ENCODE measurements at places on chromosomes 16 and 17.

DNA sequence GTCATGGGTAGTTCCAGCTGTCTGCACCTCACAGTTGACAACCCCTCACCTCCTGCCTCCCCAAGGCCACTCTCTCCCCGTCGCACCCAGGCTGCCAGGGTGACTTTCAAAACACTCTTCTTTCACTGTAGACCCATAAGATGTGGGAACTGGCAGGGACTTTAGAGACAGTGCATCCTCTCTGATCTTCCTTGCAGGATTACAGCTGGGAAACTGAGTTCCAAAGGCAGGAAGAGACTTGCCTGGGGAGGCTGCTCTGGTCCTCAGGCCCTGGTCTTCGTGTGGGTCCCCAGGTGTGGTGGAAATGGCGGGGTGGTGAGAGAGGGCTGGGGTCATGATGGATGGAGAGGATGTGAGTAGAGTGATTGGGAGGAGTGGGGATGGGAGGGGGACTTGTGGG is 21.9 kb upstream of the NKD1 start:
- no peak for DNase-seq

DNA sequence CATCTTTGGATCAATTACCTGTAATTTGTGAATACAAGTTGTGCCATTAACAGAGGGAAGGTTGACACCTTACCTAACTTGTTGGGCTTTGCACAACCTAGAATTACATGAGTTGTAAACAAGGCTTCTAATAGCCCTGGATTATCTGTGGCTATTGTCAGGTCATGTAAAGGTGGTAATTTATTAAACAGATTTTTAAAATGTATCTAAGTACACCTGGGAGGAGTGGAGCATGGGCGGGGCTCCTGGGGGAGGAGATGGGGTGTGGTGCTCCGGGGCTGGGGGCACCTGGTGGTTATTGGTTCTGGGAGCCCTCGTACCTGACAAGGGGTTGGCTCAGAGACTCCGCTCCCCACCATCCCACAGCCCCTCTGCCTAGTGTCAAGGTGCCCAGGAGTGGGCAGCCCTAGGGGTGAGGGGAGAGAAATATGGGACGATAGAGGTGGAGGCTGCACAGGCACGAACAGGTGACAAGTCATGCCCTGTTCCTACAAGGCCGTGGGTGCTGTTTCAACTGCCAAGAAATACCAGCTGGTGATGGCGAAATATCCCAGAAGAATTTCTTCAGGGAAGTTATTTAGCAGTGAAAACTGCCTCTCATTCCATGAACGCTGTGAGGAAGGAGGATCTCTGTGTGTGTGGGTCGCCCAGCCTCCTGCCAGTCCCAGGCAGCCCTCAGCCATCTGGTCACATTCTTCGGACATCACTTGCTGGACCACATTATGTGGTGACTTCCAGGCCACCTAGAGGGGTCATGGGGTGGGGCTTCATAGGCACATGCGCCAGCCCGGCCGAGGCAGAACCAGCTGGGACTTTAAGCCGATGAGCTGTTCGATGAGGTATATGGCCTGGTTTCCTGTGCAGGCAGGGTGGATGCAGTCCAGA is 55.5 kb upstream of the IRX3 start:
- no peak for DNase-seq

DNA sequence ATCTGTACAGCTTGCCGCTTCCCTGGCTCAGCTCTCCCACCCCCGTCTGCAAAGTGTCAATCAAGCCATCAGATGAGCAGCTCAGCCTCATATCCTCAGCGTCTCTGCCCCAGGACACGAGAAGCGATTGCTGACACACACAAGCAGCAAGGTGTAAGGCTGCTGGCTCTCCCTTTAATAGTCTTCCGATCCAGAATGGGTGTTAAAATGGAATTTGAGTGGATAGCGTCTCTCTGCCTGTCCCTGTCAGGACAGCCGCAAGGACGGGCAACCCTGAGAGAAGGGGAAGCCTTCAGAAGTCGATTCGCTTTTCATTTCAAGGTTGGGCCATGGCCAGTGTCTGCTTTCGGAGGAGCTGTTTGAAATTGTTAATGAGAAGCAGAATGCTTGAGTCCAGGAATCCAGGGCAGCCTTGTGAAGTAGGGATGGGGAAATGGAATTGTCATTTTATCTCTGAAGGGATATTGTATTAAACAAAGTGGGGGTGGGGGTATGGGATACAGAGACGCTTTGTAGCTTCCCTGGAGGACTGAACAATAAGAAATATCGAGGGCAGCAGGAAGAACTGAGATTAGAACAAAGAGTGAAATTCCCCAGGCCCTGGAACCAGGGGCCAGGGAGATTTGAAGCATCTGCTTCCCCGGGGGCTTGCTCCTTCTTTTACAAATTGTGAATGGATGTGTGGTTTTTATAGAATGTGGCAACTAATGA is 4.7 kb upstream of the PIPOX start:
- no peak for DNase-seq

DNA sequence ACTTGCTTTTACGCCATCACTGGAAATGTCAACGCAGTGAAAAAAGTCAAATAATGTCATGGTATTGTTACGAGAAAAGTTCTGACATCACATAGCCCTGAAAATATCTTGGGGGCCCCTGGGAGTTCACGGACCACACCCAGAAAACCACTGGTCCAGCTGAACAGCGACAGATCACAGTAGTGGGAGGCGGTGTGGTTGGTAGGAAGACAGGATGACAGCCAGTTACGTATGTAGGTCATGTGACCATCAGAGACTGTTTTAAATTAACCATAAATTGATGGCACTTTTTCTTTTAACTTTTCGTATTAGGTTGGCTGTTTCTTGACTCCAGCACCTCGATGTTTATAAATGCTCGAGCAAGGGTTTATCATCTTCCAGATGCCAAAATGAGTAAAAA is 11.9 kb downstream of the ERCC4 start:
- DNase-seq = no peak

- DNase-seq = peak; percentile 80
Observed at GRCh38 chr17:75764711-75765421, at the start of gene GALK1. Gene GALK1 (minus strand): TSS chr17:75765192. CDS start chr17:75765136, 56 bp downstream.

GRCh38 chr17:81991684-81992305 is 14.4 kb downstream of the ASPSCR1 start:
- DNase-seq = no peak

GRCh38 chr16:20906341-20907255 is 6.0 kb downstream of the LYRM1 start:
- DNase-seq = no peak

GRCh38 chr17:51948128-51948527 is 210.4 kb downstream of the CA10 start:
- DNase-seq = no peak

DNA sequence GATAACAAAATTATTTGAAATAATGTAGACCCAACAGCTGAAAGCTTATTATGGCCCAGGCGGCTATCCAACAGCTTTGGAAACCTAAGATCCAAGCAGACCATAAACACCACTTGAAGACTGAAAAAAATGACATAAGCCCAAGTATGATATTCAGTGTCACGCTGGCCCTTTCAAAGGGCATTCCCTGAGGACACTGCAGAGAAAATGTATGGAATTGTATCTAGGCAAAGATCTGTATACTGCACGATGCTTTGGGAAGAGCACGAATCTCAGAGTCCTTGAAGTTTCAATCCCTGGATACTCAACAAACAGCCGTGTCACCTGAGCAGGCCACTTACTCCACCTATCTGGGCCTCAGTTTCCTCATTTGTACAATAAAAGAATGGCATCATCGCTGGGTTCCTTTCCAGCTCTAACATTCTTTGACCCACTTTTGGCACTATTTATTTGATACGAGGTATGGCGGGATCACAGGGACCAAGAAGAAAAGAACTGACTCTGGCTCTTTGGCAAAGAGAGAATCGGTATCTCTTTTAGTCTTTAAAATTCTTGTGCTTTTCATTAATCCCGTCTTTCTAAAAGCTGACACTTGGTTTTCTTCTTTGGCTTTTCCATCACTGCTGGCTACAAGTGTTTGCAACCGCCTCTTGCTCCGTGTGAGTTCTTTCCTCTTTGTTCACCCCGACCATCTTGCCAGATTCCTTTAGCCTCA is 1.2 kb downstream of the STAT5B start:
- DNase-seq = no peak

GRCh38 chr16:88405216-88406060 is 22.7 kb downstream of the ZNF469 start:
- DNase-seq = no peak

GRCh38 chr17:61247439-61247838 is 152.2 kb upstream of the TBX2 start:
- no peak for DNase-seq

DNA sequence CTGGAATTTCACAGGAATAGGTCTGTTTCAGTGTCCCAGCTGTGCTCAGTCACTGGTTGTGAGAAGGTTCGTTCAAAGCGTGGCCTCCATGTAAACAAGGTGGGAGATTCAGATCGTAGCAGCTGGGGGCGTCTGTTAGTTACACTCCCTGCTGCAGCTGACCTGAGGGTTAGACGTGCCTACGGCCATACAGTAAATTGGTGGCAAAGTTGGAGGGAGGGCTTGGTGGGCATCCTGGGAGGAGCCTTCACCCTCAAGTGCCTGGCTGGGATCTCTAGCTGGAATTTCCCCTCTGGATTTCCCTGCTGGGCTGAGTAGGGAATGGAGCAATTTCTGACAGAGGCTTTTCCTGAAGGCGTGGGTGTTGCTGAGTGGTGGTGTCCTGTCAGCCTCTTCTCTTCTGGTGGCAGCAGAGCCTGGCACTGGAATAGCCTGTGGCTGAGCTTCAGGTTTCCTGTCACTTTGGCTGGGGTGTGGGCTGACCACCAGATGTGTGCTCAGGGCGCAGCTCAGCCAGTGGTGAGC is 6.4 kb downstream of the FCSK start:
- DNase-seq = no peak

GRCh38 chr17:50157891-50158290 is 7.4 kb upstream of the PPP1R9B start:
- no peak for DNase-seq

GRCh38 chr16:73912850-73913249 is 383.8 kb upstream of the PSMD7 start:
- DNase-seq = no peak

DNA sequence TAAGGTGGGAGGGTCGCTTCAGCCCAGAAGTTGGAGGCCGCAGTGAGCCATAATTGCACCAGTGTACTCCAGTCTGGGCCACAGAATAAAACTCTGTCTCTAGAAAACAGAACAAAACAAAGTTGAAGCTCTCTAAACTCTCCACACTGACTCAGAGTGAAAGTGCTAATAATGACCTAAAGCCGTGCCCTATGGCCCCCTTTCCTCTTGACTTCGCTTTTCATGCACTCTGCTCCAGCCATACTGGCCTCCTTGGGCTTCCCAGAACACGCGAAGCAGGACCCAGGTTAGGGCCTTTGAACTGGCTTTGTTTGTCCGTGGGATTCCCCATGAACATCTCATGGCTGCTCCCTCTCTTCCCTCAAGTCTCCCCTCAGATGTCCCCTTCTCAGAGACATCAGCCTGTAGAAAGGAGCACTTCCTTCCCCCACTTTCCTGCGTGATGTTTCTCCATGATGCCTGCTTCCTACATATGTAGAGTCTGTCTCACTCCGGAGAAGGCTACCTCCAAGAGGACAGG is 18.6 kb upstream of the SPN start:
- DNase-seq = no peak

DNA sequence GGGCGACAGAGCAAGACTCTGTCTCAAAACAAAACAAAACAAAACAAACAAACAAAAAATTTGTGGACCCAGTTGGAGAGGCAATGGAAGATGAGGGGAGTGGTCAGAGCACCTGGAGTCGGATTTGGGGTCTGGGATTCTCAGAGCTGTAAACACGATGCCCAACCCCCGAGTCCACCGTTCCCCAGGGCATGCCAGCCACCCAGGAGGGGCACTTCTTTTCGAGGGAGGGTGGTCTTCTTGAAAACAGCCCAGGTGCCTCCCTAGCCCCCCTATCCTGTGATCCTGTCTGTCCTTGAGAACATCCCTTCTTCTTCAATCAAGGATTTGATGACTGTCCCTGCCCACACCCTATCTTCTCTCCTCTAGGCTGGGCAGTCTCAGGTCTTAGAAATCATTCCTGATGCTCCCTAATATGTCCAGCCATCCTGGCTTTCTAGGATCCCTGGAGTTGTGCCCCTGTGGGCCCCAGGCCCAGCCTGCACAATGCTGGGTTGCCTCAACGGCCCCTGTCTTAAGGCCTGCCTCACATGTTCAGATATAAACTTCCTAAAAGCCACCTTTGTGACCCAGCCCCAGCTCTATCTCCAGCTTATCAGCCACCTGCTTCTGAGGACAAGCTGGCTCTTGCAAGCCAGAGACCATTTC is 3.1 kb upstream of the SLC13A2 start:
- DNase-seq = no peak

- no peak for DNase-seq
Observed at GRCh38 chr16:72480911-72481310, 309.0 kb upstream of the PMFBP1 start.

DNA sequence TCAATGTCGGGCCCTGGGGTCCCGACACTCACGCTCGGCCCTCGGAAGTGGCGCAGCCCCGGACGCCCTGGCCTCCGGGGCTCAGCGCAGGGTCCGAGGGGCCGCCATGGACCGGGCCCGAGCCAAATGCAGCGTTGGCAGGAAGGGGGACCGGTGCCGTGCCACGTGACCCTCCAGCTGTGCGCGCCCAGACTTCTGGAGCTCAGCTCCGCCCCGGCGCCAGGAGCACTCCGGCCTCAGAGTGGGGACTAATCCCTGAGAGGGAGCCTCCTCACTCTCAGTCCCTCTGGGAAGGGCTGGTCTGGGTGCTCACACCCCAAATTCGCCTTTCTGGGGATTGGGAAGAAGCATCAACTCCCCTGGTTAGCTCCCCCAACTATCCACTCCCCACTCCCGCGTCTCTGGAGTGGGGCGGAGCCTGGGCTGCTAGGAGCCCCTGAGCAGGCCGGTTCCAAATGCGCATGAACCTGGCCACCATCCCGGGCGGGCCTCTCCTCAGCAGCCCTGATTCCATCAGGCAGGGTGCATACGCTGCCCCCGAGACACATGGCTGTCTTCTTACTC is at the start of gene B3GNT9:
Gene B3GNT9 (minus strand): TSS at position 166 of the 564 bp plus-strand sequence. CDS start 513 bp downstream, outside the sequence.
- no peak for DNase-seq

- no peak for DNase-seq
Observed at GRCh38 chr16:1890024-1890707, 18.2 kb upstream of the MEIOB start.

- peak; percentile 15 for DNase-seq
Observed at GRCh38 chr17:57622683-57623433, 122.2 kb downstream of the CCDC182 start.

- no peak for DNase-seq
Observed at GRCh38 chr16:56270828-56271227, 79.5 kb downstream of the GNAO1 start.

- DNase-seq = no peak
Observed at GRCh38 chr16:6527646-6528045, 805.0 kb upstream of the RBFOX1 start.

DNA sequence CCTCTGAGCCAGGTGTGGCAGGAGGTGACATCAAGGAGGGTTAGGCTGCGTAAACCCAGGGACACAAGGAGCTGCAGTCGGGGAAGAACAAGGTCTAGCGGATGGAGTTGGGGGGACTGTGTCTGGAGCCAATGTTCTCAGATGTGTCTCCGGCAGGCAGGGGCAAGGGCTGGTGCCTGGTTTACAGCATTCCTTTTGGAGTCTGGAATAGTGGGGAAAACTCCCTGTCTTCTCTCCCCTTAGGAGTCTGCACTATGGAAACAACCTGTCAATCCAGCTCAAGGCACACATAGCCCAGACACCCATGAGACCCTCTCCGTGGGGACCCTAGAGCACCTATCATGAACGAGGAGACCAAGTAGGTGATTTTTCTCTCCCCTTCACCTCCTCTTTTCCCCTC is 27.5 kb downstream of the NLRC5 start:
- DNase-seq = no peak

- DNase-seq = no peak
Observed at GRCh38 chr17:31528291-31528874, 136.9 kb downstream of the RAB11FIP4 start.

Measured in bone marrow (tissue), 2 donors.